ENCODE measurements at places on chromosomes 5 and 9. TPM values are rescaled to one million over a fixed set of nuclear protein-coding genes. Genes with fewer than 3 reads are reported as not detected.

GRCh38 chr9:122216138-122216797, 12.5 kb downstream of the LHX6 start:
- peaks cover 97% of the 10 kb centered on the region for H3K27me3 ChIP-seq
- no peak overlapping the region for H3K4me3 ChIP-seq
- no peaks in the 10 kb centered on the region for H3K36me3 ChIP-seq
- H3K4me1 ChIP-seq, result no peaks in the 10 kb centered on the region
- no peak overlapping the region for H3K27ac ChIP-seq

DNA sequence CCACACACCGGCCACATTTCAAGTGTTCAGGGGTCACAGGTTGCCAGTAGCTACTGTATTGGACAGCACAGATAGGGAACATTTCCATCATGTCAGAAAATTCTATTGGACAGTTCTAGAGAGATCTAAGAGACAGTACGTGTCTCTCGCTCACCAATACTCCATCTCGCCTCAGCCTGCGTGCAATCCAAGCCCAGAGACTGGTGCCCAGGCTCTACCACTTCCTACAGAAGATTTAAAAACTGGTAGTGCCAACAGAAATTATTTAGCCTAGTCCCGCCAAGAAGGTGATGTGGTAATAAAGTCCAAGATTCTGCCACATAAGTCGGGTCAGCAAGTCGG, 390 bp upstream of the SNX2 start:
- no peak overlapping the region for H3K27ac ChIP-seq
- DNase-seq, result no peak
- peak overlapping the region; percentile 96 for H3K4me3 ChIP-seq
- H3K27me3 ChIP-seq, result no peaks in the 10 kb centered on the region
- H3K4me1 ChIP-seq, result peaks cover 11% of the 10 kb centered on the region

DNA sequence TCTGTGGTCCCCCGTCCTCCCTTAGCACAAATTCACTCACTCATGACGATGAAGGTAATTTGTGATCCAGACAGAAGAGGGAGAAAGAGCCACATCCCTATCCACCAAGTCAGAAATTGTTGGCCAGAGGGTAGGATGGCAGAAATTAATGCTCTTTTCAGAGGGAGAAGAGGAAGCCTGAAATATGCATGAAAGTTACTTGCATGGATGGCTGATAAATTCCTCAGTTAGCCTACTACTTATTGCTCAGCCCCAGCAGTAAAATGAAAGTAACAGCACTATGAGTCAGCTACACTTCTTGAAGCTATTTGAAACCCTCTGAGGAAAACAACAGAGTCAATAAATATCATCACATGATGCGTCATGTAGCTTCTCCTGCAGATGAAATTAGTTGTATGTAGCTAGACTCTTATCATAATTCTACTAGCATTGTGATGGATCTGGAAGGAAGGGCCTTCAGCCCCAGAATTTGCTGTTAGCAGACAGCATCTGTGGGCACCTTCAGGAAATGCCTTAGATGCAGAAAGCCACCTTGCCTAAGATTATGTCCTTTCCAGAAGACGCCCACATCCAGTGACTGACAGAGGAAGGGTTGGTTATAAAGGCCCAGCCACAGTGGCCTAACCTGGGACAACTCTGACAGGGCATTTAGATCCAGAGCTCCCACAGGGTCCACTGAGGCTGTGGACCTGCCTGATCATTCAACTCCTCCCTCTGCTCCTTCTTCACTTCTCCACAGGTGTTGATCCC, 81.2 kb upstream of the CCDC112 start:
- no peaks in the 10 kb centered on the region for H3K27me3 ChIP-seq
- no peak overlapping the region for H3K4me3 ChIP-seq
- H3K36me3 ChIP-seq, result no peaks in the 10 kb centered on the region
- H3K4me1 ChIP-seq, result peaks cover 8% of the 10 kb centered on the region

- H3K4me3 ChIP-seq, result no peak overlapping the region
- peaks cover 4% of the 10 kb centered on the region for H3K36me3 ChIP-seq
- no peak overlapping the region for H3K27ac ChIP-seq
- no peak for DNase-seq
- no peaks in the 10 kb centered on the region for H3K27me3 ChIP-seq
These were observed 21.2 kb downstream of the FAXDC2 start for GRCh38 chr5:154829181-154829588.

- no peaks in the 10 kb centered on the region for H3K36me3 ChIP-seq
- peaks cover 58% of the 10 kb centered on the region for H3K27me3 ChIP-seq
- no peak overlapping the region for H3K27ac ChIP-seq
- DNase-seq, result no peak
- H3K4me3 ChIP-seq, result no peak overlapping the region
- peaks cover 9% of the 10 kb centered on the region for H3K4me1 ChIP-seq
These were observed 15.8 kb upstream of the NTNG2 start for GRCh38 chr9:132146039-132146438.

DNA sequence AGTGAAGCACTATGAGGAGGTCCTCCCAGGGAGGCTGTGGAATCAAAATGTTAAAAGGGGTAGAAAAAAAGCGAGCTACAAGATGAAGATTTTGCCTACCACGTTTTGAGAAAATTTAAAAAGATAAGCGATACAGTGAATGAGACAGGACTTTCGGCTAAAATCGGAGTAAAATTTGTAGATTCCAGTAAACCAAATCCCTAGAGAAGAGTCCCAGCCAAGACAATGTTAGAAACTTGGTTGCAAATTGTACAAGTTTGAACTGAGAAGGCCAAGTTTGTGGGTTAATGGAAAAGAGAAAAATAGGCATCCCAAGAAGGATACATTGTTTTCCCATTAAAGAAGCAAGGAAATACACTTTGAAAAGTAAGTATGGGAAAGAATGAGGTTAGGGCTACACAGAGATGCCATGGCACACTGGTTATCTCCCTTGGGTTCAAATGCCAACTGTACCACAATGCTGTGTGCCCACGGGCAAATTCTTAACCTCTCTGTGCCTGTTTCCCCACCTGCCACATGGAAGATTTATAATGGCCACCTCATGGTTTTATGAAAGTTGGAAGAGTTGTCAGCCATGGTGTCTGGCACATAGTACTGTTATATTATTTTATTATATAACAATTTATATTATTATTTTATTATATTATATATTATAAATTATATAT, 16.2 kb upstream of the MGAT1 start:
- H3K27me3 ChIP-seq, result no peaks in the 10 kb centered on the region
- no peak for DNase-seq
- no peak overlapping the region for H3K4me3 ChIP-seq
- no peak overlapping the region for H3K27ac ChIP-seq
- H3K4me1 ChIP-seq, result peaks cover 15% of the 10 kb centered on the region

GRCh38 chr5:102856389-102856777, 101.3 kb downstream of the PAM start:
- H3K36me3 ChIP-seq, result no peaks in the 10 kb centered on the region
- peak; percentile 54 for DNase-seq
- H3K27me3 ChIP-seq, result no peaks in the 10 kb centered on the region
- H3K4me1 ChIP-seq, result peaks cover 11% of the 10 kb centered on the region
- H3K27ac ChIP-seq, result peak overlapping the region; percentile 23
- no peak overlapping the region for H3K4me3 ChIP-seq

DNA sequence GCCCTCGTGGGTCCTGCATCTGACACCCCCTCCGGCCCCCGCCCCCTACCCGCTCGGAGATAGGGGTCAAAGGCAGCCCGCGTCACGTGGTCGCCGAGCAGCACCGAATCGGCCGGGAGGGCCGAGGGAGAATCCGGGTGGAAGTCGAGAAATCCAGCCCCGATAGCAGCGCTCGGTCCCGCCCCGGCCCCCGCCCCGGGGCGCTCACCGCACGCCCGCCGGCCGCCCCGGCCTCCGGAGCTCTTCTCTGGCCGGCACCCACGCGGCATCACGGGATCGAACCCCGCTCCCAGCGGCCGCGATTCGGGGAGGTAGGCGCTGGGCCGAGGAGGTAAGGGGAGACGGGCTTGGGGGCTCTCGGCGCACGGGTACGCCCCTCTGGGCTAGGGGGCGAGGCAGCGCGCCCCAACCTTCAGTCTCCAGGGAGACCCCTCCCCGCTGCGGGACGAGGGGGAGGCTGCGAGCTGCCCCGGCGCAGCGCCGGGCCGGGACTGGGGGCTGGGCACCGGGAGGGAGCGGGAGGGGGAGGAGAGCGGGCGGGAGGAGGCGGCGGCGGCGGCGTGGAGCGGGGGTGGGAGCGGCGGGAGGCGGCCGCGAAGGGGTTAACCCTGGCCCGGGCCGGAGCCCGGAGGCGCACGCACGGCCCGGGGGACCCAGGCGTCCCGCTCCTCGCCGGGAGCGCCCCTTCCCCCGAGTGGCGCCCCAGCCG, 22.1 kb upstream of the NDST1 start:
- H3K4me1 ChIP-seq, result peaks cover 46% of the 10 kb centered on the region
- peak overlapping the region; percentile 82 for H3K4me3 ChIP-seq
- H3K36me3 ChIP-seq, result no peaks in the 10 kb centered on the region
- no peaks in the 10 kb centered on the region for H3K27me3 ChIP-seq
- no peak for DNase-seq

DNA sequence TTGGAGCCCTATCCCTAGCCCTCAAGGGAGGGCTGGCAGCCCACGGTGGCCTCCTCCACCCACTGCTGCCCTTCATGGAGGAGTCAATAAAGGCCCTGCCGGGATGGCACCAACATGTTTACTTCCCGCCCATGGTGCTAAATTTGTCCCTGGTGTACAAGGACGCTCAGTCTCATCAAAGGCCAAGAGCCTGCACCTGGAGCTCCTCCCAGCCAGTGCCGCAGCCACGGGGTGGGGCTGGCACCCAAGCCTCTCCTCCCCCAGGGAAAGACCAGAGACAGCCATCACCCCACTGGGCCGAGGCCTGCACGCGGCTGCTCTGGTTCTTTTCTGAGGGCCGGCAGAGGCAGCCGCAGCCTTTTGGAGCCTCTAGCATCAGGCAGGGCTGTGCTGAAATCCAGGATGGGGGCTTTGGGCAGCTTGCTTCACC, 34.8 kb upstream of the RXRA start:
- no peak for DNase-seq
- H3K27me3 ChIP-seq, result peaks cover 8% of the 10 kb centered on the region
- H3K36me3 ChIP-seq, result no peaks in the 10 kb centered on the region
- H3K27ac ChIP-seq, result no peak overlapping the region
- no peak overlapping the region for H3K4me3 ChIP-seq

- no peaks in the 10 kb centered on the region for H3K36me3 ChIP-seq
- no peak overlapping the region for H3K27ac ChIP-seq
- peaks cover 7% of the 10 kb centered on the region for H3K4me1 ChIP-seq
- no peak overlapping the region for H3K4me3 ChIP-seq
These were observed 108.3 kb upstream of the FER start for GRCh38 chr5:108639366-108639765.

DNA sequence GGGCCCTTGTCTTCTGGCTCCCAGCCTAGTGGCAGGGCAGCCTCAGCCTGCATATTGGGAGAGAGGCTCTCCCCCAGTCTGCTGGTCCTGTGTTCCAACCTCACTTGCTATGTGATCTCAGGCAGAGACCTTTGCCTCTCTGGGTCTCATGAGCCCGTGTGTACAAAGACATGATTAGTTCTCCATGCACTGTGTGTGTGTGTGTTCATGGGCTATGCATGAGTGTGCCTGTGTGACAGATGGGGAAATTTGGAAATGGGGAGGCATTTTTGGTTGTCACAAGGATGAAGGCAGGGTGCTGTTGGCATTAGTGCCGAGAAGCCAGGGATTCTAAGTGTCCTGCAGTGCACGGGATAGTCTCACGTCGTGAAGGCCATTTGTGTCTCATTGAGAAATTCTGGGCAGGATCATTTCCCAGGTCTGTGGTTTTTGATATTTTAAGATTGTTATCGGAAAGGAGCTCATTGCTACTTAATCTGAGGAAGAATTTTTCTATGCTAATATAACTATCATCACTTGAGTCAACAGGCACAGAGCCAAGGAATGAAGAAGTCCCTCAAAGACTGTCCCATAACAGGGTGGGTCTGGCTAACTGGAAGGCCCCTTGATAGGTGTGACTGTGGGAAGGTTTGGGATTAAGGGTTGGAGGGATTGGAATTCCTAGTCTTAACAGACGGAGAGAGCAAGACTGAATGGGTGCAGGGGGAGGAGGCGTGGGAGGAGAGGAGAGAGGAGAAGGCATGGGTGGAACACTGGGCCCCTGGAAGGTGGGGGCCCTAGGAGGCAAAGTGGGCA, 168.5 kb downstream of the RGS3 start:
- peaks cover 37% of the 10 kb centered on the region for H3K4me1 ChIP-seq
- H3K27ac ChIP-seq, result peak overlapping the region; percentile 3
- H3K4me3 ChIP-seq, result no peak overlapping the region
- no peaks in the 10 kb centered on the region for H3K27me3 ChIP-seq

GRCh38 chr5:169753795-169754194, 116.7 kb downstream of the DOCK2 start:
- no peaks in the 10 kb centered on the region for H3K27me3 ChIP-seq
- no peak overlapping the region for H3K27ac ChIP-seq
- peak; percentile 78 for DNase-seq
- no peaks in the 10 kb centered on the region for H3K4me1 ChIP-seq

GRCh38 chr9:3746296-3747275, 220.8 kb upstream of the RFX3 start:
- peak overlapping the region; percentile 49 for H3K27ac ChIP-seq
- no peaks in the 10 kb centered on the region for H3K27me3 ChIP-seq
- peaks cover 21% of the 10 kb centered on the region for H3K4me1 ChIP-seq
- H3K36me3 ChIP-seq, result no peaks in the 10 kb centered on the region

DNA sequence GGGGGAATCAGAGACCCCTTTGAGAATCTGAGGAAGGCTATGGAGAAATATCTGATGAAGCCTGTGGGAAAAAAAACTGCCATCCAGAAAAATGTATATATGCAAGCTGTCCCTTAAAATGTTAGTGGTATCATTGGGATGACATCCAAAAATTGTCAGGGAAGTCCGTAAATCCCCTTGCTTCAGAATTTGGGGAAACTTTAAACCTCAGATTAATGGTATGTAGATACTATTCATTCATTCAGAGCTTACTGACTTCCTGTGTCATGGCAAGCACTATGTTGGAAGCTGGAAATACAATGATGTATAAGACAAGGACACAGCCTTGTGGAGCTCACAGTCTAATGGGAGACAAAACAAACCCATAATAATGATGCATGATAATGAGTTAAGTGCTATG, 10.9 kb upstream of the MOB3B start:
- H3K27me3 ChIP-seq, result no peaks in the 10 kb centered on the region
- H3K4me3 ChIP-seq, result no peak overlapping the region
- no peak overlapping the region for H3K27ac ChIP-seq
- no peaks in the 10 kb centered on the region for H3K4me1 ChIP-seq
- no peaks in the 10 kb centered on the region for H3K36me3 ChIP-seq

- H3K36me3 ChIP-seq, result no peaks in the 10 kb centered on the region
- no peak overlapping the region for H3K27ac ChIP-seq
- no peak overlapping the region for H3K4me3 ChIP-seq
- no peak for DNase-seq
- no peaks in the 10 kb centered on the region for H3K4me1 ChIP-seq
These were observed 129.7 kb downstream of the CEMIP2 start for GRCh38 chr9:71638627-71639026.

The MEGF10 gene
- 19.5 TPM for total RNA-seq

The PDGFRB gene
- 96.6 TPM for total RNA-seq

The PCDHA1 gene
- total RNA-seq, result not detected

The IRX2 gene
- total RNA-seq, result 7.0 TPM
